ENCODE measurements at places on chromosomes 16 and 17.
A peak's percentile ranks its signal among the peaks of the same experiment; 100 is the strongest.

GRCh38 chr17:60244656-60245055, 94.9 kb downstream of the CA4 start:
- no peak for DNase-seq

- DNase-seq, result no peak
Measured at GRCh38 chr16:12159028-12159427, 182.5 kb downstream of the SNX29 start.

GRCh38 chr17:41539979-41540701, 12.0 kb upstream of the KRT19 start:
- no peak for DNase-seq

GRCh38 chr17:65022751-65023700, 33.5 kb downstream of the GNA13 start:
- DNase-seq, result peak; percentile 68

GRCh38 chr17:14123619-14124278, 54.4 kb downstream of the COX10 start:
- DNase-seq, result no peak

GRCh38 chr17:60345233-60345632, 46.7 kb downstream of the USP32 start:
- DNase-seq, result no peak

DNA sequence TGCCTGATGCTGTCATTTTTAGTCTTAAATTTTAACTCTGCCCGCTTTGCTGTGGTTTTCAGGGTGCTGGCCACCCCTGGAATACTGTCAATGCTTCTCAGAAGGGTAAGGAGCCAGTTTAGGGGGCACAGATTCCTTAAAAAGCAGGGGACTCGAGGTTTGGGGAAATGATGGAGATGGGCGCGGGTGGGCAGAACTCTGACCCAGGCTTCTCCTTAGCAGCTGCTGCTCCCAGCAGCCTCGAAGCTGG, 23.7 kb downstream of the STAT5A start:
- DNase-seq, result no peak

DNA sequence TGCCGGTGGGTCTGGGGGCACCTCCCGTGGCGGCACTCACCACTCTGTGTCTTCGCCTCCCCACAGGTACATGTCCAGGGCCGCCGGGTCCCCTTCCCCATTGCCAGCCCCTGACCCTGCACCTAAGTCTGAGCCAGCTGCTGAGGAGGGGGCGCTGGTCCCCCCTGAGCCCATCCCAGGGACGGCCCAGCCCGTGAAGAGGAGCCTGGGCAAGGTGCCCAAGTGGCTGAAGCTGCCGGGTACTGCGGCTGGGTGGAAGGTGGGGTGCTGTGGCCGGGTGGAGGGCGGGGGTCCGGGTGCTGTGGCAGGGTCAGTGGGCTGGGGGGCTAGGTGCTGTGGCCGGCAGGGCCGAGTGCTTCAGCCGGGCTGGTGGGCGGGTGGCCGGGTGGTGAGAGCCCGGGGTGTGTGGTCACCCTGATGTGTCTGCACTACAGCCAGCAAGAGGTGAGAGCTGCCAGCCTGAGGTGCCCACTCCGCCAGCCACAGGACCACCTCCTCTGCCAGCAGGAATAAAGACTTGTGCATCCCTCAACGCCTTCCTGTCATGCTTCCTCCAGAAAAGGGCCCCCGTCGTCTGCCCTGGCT, 5.7 kb downstream of the CENPX start:
- no peak for DNase-seq

- no peak for DNase-seq
Measured at GRCh38 chr17:33595828-33596227, 302.7 kb upstream of the ASIC2 start.

- no peak for DNase-seq
Measured at GRCh38 chr16:66389256-66390176, 23.0 kb downstream of the CDH5 start.

GRCh38 chr17:63116967-63117830, 151.2 kb downstream of the TANC2 start:
- peak; percentile 87 for DNase-seq

- DNase-seq, result no peak
Measured at GRCh38 chr16:3074860-3075522, 9.6 kb downstream of the IL32 start.

- no peak for DNase-seq
Measured at GRCh38 chr16:85715169-85716021, 26.6 kb upstream of the GINS2 start.

- peak; percentile 58 for DNase-seq
Measured at GRCh38 chr16:72256398-72257066, 84.6 kb upstream of the PMFBP1 start.

GRCh38 chr17:38556239-38556638, 49.5 kb downstream of the SRCIN1 start:
- DNase-seq, result no peak

- no peak for DNase-seq
Measured at GRCh38 chr16:79276501-79276900, 324.0 kb downstream of the MAF start.

DNA sequence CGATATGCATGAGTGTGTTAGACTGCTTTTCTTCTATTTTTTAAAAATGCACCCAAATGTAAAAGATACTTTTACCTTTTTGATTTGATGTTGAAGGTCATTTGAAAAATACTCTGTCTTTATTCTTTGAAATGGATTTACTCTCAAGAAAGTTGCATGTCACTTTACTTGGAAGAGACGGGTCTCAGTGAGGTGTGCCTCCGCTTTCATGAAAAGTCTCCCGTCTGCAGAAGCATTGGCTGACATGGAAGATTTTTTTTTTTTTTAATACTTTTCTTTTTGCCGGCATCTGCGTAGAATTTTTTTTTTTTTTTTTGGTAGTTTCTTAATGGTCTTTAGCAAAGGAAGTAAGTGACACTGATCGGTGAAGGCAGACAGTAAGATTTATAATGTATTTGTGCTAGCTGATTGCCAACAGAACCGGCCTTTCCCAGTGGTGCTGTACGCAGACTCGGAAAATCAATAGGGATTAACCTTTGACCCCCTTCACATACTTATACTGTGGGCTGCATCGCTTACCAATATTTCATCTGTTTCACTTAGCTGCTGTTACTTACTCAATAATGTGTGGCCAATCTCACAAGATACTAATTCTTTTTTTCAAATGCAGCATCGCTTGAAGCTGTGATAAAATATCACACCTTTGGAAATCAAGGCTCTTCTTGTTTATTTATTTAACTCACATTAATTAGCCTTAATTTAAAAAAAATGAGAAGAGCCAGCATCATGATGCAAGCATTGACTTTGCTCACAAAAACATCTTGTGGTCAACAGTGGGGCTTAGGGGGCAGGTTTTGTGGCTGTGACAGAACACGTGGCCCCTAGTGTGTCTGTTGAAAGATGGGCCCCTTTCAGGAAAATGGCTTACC, 383.9 kb downstream of the WWOX start:
- no peak for DNase-seq

- DNase-seq, result peak; percentile 34
Measured at GRCh38 chr17:72613396-72613795, 479.1 kb downstream of the SLC39A11 start.

DNA sequence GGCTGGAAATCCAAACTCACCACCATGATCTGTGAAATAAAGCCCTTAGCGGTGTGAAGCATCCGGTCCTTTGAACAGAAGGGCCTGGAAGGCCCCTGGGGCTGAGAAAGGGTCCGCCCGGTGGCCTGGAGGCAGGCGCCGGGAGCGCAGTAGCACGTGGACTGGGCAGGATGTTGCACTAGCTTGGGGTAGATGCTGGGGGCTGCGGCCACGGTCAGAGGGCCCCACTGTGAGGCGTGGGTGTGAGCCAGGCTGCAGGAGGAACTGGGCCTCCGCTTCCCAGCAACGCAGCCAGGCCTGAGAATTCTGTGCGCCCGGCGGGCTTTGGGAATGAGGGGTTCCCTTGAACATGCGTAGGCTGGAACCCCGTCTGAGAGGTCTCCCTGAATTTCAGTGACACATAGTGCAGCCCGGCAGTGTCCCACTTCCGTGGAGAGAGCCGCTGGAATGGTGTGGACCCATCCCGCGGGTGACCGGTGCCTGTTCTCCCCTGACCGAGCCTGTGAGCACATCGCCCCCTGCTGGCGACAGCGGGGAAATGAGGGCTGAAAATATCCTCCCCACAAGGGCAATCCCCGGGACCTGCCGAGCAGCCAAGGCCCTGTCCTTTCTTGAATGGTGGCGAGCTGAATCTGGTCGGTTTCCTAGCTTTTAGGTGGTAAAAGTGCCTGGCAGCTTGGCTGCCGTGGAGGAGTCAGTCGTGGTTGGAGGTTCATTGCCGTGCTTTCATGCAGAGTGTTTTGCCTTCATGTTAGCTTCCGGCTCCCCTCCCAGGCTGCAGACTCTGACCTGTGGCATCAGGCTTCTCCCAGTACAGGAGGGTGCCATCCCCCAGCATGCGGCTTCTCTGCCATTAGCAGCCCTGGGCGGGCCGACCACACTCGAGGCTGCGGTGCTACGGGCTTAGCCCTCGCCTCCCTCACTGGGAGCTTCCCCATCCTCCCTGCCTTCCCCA, 43.8 kb downstream of the DNAJA2 start:
- peak; percentile 41 for DNase-seq

- no peak for DNase-seq
Measured at GRCh38 chr16:83023640-83024039, 396.9 kb downstream of the CDH13 start.

- DNase-seq, result no peak
Measured at GRCh38 chr17:3744014-3744413, 20.3 kb downstream of the HASPIN start.

GRCh38 chr17:38748149-38748891, at the start of gene PCGF2:
Gene PCGF2 (minus strand): TSS chr17:38748336. CDS start chr17:38740402, 7,934 bp downstream.
- DNase-seq, result peak; percentile 86
